ENCODE measurements at places on chromosomes 16 and 17.

- DNase-seq: no peak
Measured at GRCh38 chr17:73247726-73248125, 14.0 kb downstream of the CPSF4L start.

- no peak for DNase-seq
Measured at GRCh38 chr17:17466511-17466910, 10.3 kb upstream of the MED9 start.

DNA sequence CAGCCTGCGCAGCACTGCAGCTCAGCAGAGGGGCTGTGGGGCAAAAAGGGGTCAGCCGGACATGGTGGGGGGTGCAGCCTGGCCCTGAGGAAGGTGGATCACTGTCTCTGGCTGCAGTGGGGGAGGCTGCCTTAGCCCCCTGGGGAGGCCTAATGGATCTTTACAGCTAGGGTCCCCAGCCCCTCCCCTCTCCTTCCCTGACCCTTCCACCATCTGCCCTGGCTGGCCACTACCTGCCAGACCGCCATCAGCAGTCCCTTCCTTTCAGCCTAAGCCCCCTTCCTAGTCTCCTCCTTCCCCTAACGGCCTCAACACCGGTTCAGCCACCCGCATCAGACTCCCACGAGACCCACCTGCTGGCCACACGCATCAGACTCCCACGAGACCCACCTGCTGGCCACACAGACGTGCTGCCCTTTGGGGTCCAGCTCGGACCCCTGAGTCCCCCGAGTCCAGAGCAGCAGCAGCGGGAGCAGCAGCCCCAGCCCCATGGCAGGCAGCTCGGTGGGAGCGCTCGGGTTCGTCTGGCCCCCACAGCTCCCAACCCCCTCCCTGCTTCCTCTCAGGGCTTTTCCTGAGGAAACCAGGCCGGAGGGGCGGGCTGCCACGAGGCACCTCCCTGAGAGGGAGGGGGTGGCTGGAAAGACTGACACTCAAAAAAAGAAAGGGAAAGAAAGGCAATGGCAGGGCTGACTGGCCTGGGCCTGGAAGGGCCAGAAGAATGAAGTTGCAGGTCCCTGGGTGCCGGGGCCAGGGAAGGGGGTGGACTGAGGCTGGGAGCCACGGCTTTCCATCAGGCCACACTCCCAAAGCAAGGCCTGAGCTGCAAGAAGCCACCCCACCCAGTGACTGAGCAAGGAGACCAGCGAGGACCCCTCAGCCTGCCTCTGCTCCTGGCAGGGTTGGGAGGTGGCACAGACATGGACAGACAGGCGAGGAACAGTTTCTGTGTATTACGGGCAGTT is at the start of gene SCARF1:
Gene SCARF1, minus strand, starts transcription at position 526 of the 965 bp plus-strand sequence. Its CDS starts 35 bp downstream, at position 491.
- no peak for DNase-seq

DNA sequence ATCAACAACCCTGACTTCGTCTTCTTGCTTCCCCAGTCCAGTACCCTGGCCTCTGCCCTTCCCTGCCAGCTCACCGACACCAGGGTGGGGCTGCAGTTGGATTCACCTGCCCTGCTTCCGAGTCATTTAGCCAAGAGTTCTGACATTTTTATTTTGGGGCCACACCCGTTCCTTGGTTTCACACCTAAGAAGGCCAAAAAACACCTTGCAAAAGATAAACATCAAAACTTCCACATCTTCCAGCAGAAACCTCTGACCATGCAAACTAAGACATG is 41.8 kb upstream of the GFOD2 start:
- no peak for DNase-seq

DNA sequence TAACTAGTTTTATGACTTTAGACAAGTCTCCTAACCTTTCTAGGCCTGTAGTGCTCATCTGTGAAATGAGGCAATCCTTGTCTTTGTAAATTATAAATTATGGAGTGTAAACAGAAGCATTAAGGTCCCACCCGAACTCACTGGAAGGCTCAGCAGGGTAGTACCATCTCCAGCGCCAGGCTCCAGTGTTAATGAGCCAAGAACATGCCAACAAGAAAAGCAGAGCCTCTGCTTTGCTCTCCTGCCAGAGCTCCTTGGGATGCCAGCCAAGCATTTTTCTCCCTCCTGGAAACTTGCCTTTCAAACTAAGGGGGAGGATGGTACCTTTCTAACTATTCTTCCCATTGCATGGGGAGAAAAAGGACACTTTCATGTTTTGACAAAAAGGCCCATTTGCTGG is 14.9 kb downstream of the LIMD2 start:
- no peak for DNase-seq

GRCh38 chr16:85163278-85164112 is 51.2 kb upstream of the CIBAR2 start:
- no peak for DNase-seq

DNA sequence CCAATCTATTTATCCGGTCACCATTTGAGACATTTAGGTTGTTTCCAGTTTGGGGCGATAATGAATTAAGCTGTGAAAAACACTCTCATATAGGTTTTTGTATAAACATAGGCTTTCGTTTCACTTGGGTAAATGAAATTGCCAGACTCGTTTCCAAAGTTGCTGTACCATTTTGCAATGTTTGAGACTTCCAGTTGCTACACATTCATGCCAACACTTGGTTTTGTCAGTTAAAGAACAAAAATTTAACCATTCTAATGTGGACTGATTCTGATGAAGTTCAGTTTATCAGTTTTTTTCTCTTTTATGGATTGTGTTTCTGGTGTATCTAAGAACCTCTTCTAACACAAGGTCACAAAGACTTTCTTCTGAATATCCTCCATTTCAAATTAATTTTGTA is 52.4 kb downstream of the YPEL2 start:
- DNase-seq: no peak

DNA sequence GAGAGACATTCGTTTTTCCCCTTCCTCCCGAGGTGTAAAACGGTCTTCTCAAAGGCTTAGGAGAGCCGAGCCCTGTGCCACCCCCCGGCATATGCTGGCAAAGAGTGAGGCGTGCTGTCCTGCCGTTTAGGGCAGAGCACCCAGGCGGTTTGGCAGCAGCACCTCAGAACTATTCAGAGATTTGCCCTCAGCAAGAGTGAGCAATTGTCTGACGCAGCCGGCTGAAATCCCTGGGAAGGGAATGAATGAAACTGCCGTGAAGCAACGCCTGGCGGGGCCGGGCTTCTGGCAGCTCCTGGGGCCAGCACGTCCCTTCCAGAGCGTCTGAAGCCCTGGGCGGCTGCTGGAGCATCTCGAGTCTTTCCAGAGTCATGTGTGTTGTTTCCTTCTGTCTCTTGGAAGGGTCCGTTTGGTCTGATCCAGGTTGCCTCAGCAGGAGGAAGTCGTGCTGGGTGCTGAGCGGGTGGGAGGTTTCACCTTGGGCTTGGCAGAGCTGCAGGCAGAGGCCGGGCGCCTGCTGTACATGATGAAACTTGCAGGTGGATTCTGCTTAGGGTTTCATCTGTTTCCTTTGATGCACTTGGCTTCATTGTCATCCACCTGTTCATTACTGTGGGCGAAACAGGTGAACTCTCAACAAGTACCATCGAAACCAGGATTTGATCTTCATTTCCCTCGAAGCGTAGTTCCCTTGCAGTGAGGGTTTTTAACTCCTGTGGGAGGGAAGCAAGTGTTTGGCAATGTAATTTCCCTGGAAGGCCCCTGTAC is 35.4 kb downstream of the TBCD start:
- DNase-seq: no peak

- no peak for DNase-seq
Measured at GRCh38 chr17:76866203-76866602, 2.0 kb upstream of the MGAT5B start.

- DNase-seq: no peak
Measured at GRCh38 chr17:50939795-50940684, 73.9 kb upstream of the TOB1 start.

- peak; percentile 79 for DNase-seq
Measured at GRCh38 chr17:38508954-38509771, 80.9 kb downstream of the ARHGAP23 start.

- peak; percentile 54 for DNase-seq
Measured at GRCh38 chr16:75379911-75380847, 53.1 kb downstream of the CFDP1 start.

- DNase-seq: peak; percentile 64
Measured at GRCh38 chr17:40191237-40192208, 14.3 kb downstream of the RAPGEFL1 start.

DNA sequence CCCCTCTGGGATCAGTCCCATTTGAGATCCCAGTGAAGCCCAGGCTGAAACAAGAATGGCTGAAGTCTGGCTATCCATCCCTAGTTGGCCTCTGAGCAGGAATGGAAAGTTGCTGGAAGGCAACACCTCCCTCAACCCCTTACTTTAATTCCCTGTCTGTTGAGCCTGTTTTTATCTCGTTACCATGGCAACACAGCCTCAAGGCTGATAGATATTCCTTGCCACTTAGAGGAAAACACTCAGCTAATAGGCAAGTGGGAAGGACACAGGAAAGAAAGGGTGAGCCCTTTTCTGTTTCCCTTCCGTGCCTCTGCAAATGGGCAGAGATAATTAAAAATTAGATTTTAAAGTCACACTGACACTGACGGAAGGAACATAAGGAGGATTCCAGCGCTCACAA is 75.5 kb upstream of the CLEC3A start:
- DNase-seq: no peak

DNA sequence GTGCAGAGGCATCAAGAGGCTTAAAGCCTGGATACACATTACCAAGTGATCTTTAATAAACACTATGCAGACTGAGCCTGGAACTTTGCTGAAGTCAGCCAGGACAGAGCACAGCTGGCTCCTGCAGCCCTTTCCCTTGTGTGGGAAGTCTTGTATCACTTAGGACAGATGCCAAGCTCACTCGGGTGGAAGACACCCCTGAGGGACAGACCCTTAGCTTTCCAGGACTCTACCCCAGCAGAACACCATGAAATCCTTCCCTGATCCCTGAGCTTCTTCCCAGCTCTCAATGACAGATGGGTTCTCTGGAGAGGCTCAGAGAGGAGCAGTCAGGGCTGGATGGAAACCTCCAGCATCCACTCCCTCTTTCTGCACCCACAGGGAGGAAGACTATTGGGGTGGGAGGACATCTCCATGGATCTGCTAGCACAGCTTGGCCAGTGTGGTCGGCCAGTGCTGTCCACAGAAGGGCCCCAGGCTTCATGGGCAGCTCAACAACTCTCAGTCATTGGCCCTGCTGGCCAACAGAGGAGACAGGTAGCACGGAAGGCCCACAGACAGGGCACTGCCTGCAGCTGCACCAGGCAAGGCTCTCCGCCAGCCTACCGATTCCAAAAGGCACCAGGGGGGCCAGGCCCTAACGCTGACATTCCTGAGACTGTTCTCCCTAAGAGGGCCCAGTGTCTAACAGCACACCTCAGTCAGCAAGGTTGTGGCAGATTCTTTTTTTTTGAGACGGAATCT is 15.9 kb downstream of the RAB5C start:
- DNase-seq: no peak

GRCh38 chr16:24516900-24517669 is 22.3 kb upstream of the RBBP6 start:
- DNase-seq: peak; percentile 80

- no peak for DNase-seq
Measured at GRCh38 chr16:66502020-66502913, 47.7 kb downstream of the TK2 start.

DNA sequence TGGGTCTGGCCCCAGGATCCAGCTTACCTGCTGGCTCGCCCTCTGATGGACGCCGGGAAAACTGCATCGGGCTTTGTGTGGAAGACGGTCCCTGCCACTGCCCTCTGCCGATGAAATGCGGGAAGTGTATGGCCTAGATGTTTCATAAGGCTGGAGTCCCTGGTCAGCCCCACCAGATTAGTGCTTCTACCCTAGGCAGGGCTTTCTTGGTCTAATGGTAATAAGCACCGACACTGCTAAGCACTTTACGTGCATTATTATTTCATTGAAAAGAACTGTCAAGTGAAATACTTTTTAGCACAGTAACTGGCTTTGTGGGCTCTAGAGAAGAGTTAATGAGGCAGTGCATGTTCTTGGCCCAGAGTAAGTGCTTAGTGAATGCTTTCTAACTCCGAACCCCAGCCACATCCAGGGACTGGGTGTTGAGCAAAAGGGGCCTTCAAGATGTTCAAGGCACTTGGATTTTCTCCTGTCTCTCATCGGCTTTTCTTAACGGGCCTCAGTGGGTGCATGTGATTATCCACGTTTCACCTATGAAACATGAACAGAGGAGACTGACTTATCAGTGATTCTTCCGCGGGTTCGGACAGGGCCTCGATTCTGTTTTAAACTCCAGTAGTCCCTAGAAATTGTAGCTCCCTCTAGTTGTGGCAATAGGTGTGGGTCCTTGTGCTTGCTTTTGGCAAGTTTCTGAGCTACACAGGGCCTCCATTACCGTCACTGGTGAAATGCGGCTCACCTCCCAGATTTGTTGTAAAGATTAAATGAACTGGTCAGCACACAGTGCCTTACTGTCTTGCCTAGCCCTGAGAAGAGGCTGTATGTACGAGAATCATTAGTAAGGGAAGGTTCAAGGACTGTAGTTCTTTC is 6.6 kb downstream of the TRAF4 start:
- DNase-seq: peak; percentile 93

- DNase-seq: no peak
Measured at GRCh38 chr16:84953190-84953746, 58.1 kb downstream of the ZDHHC7 start.

GRCh38 chr16:73764321-73764720 is 532.3 kb upstream of the PSMD7 start:
- DNase-seq: no peak

DNA sequence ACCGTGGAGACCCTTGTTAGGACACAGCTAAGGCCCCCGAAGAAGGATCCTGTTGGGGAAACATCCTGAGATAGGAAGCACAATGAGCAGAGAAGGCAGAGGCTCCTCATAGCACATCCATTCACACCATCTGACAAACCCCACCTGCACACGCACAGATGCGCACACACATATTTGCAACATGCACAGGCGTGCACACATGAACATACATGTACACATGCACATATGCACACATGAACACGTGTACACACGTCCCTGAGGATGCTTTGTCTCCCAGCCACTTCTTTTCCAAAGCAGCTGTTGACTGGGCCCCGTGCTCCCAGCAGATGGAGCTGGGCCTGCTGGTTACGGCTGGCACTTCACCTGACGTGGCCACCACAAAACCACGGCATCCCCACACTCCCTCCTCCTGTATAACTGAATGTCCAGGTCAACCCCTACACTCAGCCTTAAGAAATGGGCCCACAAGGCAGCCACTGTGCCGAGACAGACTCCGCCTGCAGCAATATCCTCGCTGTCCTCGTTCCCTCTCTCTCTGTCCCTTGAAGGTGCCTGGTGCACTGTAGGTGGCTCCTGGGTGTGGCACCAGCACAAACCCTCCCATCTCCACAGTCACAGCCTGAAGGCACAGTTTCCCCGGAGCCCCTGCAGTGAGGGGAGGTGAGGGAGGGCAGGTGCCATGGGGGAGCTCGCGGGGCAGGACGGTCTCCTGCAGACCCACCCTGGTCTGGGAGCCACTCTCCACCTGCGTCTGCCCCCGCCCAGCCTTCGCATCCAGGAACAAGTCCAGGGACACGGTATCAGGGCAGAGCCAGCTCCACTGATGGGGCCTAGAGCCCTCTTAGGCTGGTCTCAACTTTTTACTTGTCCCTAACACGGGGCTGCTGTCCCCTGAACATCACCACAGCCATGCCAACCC is 183.0 kb downstream of the RBFOX3 start:
- no peak for DNase-seq
